Fibroblast of the conjunctiva (primary cell): ENCODE measurements at places on chromosomes 7 and 10.

DNA sequence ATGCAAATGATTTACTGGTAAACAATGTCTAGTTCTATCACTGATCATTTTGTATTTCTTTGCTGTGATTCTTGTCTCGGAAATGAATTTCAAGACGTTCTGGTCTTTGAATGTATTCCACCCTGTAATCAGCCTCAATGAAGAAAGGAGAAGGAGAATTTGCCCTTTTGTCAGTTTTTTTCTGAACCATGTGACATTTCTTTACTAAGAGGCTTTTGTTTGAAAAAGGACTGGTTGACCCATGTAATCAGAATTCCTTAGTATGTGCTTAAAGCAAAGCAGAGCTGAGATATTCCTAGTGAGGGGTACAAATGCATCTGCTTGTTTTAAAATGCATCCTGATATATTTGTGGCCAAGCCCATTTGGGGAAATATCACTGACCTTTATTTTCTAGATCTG, 581.6 kb downstream of the ETV1 start:
- no peak for DNase-seq

- DNase-seq: peak; percentile 71
Observed at GRCh38 chr10:33412653-33413361, 78.3 kb upstream of the NRP1 start.

DNA sequence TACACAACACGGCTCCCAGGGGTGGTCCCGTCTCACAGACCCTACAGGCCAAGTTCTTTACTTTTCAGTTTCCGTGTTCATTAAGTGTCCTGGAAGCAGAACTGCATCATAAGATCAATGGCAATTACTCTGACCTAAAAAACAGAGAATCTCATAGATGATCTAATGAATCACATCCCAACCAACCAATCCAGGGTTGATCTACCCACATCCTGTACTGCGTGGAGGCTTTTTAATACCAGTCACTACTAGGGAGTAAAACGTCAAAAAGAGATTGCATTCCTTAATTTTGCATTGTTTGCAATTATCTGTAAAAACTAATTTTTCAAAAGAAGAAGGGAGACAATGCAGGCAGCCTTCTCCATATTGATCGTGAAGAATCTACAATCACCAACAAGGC, 72.6 kb downstream of the PARD3 start:
- no peak for DNase-seq

DNA sequence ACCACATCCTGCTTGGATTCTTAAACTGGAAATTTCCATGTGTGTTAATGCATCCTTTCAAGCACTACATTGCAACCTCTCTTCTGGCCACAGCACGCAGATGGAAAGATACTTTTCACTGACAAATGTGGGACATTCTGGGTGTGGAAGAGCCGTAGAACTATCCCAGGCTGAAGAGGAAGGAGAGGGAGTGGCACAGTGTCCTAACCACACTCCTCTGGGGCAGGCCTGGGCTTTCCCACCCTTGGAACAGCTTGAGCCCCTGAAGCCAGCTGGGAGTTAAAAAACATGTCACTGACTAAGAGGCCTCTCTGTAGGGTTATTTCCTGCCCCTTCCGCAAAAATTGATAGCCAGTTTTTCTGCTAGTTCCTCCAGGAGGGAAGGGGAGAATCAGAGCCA, 34.0 kb upstream of the DNMBP start:
- DNase-seq: no peak

DNA sequence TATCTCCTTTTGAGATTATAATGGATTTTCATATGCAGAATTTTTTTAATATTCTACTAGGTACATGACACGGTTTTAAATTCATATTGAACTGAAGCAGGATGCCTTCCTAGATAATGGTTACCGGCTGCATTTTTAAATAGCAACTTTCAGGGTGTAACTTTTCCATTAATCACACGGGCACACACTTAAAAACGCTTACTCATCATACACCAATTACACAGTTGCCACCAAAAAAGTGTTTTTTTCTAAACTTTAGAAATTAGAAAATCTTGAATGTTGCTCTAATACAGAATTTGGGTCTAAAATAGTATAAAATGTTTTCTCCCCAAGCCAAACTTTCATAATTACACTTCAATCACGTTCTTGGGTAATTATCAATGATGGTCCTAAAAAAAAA, 149.1 kb upstream of the RNF32 start:
- DNase-seq: no peak

DNA sequence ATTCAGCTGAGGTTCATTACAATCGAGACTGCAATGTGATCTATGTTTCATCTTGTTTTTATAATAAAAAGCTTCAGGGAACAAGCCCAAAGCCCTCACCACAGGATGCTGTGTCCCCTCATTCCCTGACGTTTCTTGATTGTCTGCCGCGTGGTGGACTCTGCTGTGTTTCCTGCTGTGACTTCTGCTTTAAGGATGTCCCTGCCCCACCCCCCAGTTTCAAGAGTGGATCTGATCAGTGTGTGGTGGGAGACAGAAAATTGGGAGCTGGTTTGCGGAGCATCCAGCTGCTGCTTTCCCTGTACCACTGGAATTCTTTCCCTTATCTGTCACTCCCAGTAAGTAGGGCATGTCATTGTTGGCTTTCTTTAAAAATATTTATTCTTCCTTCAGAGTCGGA, 86.2 kb downstream of the CREM start:
- no peak for DNase-seq
